ENCODE measurements at places on chromosomes 12 and 14.

- DNase-seq = peak; percentile 55
Observed at GRCh38 chr12:97650242-97650641, 187.6 kb downstream of the RMST start.

DNA sequence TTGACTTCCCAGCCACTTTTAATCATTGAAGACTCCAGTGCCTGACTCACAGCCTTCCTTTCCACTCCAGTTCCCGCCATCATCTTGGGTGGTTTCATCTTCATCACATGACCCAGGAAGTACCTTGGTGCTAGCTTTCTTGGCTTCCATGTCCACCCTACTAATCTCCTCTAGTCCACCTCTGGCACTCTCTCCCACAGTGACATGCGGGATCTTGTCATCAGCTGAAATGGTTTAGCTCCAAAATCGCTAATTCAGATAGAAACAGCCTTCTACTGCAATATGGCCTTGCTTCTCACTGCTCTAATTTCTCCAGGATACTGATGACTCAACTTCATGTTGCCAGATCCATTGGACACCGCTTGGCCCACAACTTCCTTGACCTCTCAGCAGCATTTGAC is 24.5 kb downstream of the WDR20 start:
- DNase-seq = peak; percentile 83

DNA sequence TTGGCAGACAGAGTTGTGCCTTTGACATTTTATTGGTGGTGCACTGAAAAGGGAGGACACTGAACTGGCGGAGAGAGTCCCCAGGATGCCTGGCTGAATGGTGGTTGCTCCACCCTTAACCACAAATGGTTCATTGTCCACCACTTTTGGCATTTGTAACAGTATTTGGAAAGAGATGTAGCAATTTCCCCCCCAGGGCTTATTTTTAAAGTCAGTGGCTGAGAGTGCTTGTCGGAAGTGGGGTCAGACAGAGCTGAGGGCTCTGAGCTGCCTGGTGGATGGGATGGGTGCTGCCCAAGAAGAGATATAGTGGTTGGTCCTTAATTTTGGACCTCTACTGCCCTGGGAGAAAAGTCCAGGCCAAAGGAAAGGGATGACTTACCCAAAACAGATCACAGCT is 31.5 kb upstream of the FGF6 start:
- DNase-seq = no peak

DNA sequence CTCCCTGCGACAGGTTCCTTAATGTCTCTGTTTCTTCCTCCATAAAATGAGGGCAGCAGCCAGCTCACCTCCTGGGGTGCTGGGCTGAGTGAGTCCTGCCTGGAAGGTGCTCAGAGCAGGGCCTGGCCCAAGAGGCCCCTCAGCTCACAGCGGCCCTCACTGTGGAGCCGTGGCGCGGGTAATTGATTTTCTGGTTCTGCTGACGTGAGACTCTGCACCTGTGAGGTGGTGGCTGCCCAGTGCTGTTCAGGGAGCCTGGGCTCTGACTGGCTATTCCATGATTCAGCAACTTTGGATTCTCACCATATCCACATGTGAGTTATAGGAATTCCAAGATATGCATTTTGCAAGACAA is 266.6 kb downstream of the ADGRD1 start:
- no peak for DNase-seq

GRCh38 chr12:128586451-128587029 is 237.2 kb downstream of the SLC15A4 start:
- DNase-seq = no peak

- DNase-seq = no peak
Observed at GRCh38 chr14:36439766-36440165, 80.3 kb downstream of the NKX2-1 start.

- no peak for DNase-seq
Observed at GRCh38 chr14:43449291-43449690, 1057.8 kb downstream of the FSCB start.

DNA sequence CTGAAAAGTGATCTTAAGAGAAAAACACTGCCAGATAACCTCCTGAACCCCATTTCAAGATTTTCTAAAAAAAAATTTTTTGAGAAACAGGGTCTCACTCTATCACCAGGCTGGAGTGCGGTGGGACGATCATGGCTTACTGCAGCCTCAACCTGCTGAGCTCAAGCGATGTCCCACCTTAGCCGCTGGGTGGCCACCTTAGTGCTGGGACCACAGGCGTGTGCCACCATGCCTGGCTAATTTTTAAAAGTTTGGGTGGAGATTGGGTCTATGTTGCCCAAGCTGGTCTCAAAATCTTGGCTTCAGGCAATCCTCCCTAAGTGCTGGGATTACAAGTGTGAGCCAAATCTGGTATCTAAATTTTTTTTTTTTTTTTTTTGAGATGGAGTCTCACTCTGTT is 3.4 kb downstream of the PNMA1 start:
- no peak for DNase-seq

DNA sequence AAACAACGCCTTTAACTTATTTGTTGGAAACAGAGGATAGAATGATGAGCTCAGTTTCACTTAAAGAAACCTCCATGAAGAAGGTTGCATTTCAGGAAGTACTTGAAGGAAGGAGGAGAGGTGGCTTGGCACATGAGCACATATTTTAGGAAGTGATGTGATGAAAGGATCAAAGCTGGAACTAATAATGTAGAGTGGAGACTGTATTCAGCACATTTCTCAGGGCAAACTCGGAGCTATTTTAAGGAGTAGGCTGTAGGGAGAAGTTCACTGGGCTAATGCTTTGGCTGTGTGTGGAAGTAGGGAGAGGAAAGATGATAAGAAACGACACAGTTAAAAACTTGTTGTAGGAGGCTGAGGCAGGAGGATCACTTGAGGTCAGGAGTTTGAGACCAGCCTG is 272.8 kb downstream of the AKAP6 start:
- DNase-seq = no peak

- no peak for DNase-seq
Observed at GRCh38 chr12:96132819-96133218, 61.4 kb upstream of the ELK3 start.

GRCh38 chr14:61864329-61864898 is 102.2 kb downstream of the SNAPC1 start:
- DNase-seq = no peak

DNA sequence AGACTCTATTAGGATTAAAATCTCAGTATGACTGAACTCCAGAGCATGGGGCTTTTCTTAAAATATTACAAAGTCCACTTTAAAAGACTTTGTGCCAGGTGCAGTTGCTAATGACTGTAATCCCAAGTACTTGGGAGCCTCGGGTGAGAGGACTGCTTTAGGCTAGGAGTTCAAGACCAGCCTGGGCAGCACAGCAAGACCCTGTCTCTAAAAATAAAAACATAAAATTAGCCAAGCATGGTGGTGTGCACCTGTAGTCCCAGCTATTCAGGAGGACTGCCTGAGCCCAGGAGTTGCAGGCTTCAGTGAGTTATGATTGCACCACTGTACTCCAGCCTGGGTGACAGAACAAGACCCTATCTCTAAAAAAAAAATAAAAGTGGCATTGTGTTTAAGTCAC is 33.2 kb downstream of the ATF7 start:
- no peak for DNase-seq

DNA sequence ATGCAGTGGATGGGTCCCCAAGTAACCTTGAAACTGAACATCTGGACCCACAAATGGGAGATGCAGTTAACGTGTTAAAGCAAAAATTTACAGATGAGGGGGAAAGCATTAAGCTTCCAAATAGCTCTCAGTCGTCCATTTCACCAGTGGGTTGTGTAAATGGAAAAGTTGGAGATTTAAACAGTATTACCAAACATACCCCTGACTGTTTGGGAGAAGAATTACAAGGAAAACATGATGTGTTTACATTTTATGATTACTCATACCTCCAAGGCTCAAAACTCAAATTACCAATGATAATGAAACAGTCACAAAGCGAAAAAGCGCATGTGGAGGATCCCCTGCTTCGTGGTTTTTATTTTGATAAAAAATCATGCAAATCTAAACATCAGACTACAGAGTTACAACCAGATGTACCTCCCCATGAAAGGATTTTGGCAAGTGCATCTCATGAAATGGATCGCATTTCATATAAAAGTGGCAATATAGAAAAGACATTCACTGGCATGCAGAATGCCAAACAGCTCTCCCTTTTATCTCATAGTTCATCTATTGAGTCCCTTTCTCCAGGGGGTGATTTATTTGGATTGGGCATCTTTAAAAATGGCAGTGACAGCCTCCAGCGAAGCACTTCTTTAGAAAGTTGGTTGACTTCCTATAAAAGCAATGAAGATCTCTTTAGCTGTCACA is 116.6 kb upstream of the NPAS3 start:
- DNase-seq = no peak

- DNase-seq = no peak
Observed at GRCh38 chr14:69880893-69881292, 1.7 kb downstream of the SMOC1 start.

GRCh38 chr12:12788675-12789368 is 3.4 kb downstream of the APOLD1 start:
- DNase-seq = peak; percentile 88

DNA sequence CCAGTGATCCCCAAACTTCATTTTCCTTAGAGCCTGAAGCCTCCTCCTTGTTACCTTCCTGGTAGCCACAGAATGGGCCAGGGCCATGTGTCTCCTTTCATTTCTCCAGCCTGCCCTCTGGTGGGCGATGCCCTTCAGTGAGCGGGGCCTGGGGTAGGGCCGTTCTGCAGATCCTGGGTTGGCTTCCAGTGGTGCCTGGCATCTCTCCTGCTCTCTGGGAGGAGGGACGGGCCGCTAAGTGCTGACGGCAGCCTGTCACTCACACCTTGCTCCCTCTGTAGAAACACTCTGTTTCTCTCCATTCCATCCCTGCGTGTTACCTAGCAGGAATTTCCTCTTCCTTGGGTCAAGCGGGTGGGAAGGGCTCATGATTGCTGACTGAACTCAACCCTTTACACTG is 232.1 kb downstream of the CACNA1C start:
- peak; percentile 77 for DNase-seq

DNA sequence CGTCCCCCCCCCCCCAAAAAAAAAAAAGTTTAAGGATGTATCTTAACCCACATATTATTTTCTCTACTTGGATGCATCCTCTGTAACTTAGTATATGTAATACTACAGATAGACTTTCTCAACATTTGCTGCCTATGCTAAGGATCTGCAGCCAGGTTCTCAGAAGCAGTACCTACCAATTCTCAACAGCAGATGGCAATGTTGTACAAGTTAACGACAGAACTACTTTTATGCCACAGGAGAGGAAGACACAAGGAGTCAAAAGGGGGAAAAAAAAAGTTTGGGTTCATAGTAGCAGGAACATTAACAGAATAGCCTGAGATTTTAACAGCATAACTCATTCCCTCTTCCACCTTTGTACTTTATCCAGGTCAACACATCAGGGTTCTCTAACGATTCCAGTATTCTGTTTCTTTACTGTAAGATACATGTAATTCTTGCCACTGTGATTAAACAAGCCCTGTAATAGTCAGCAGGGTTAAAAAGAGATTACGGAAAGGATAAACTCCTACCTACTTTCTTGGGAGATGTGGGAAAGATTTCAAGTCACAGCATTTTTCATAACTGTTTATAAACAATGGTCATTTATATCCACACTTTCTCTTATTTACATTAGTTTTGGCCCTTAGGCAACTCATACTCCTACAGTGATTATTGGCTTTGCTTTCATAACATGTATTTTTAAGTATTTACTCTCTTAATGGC is 5.7 kb upstream of the NEK9 start:
- peak; percentile 74 for DNase-seq

DNA sequence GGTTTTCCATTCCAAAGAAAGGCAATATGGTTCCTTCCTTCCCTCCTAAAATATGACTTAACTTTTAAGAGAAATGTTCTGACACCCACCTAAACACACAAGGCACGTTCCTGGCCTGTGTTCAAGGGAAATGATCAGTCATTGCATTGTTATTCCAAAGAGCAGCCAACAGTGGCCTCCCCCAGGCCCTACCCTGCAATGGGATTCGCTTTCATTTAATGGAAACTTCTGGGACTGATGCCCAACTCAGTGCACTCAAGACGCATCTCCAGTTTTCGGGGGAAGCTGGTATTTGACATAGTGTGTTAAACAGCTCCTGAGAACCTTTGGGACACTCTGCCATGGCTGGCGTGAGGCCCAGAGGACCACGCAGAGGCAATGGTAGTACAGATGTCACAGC is 65.9 kb downstream of the DDX51 start:
- peak; percentile 30 for DNase-seq

GRCh38 chr12:48198672-48198971 is 4.5 kb downstream of the OR10AD1 start:
- DNase-seq = peak; percentile 18

DNA sequence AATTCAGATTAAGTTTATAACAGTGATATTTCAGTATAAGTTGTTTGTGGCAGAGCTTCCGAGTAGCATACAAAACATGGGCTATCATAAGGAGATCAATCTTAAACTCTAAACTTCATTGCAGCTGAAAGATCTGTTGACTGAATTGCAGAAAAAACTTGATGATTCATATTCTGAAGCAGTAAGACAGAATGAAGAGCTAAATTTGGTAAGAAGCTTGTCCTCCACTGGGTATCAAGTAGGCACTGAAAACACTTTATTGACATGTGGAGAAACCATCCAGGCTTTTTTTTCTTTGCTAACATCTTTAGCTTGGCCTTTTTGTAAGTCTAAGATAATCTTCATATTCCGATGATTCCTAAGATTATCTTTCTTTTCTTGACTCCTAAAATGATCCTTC is 93.0 kb downstream of the KTN1 start:
- no peak for DNase-seq

- no peak for DNase-seq
Observed at GRCh38 chr12:40986001-40986400, 202.1 kb upstream of the PDZRN4 start.

DNA sequence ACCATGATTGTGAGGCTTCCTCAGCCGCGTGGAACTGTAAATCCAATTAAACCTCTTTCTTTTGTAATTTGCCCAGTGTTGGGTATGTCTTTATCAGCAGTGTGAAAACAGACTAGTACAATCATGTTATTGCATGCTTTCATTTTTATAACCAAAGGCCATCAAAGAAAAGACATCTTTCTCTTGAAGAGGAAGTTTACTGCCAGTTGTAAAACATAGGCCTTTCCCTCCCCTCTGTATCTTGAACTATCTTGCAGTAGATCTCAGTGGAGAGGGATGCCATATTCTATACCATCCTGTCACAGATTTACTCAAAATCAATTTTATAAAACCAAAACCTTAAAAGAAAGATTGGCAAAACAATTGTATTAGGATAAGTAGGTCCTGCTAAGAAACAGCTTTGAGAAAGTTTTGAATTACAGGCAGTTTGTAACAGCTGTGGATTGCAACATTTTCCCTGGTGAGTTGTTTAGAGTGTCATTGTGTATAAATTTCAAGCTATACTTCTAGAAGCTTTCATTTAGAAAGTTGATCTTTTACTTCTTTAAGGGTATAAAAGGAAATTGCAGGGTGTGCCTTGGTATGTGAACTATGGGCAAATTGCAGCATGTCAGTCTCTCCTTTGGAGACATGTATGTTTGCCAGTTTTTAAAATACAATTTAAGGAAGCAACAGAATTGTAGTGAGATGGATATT is 128.0 kb downstream of the ATP23 start:
- DNase-seq = no peak

GRCh38 chr12:101015044-101015443 is 195.0 kb downstream of the SLC5A8 start:
- no peak for DNase-seq

GRCh38 chr14:55536204-55536708 is 43.8 kb upstream of the KTN1 start:
- DNase-seq = no peak
